ENCODE measurements at places on chromosomes 3 and 15. TPM values are rescaled to one million over a fixed set of nuclear protein-coding genes. Genes with fewer than 3 reads are reported as not detected.

COL7A1 gene
- 2.1 TPM for total RNA-seq

GPR87 gene
- not detected for total RNA-seq

CIB1 gene
- total RNA-seq, result 7.8 TPM

CPLX3 gene
- not detected for total RNA-seq

PIF1 gene
- 2.1 TPM for total RNA-seq

All from skeletal muscle tissue (tissue), 5 donors.